ENCODE measurements at places on chromosomes 6 and 20.

DNA sequence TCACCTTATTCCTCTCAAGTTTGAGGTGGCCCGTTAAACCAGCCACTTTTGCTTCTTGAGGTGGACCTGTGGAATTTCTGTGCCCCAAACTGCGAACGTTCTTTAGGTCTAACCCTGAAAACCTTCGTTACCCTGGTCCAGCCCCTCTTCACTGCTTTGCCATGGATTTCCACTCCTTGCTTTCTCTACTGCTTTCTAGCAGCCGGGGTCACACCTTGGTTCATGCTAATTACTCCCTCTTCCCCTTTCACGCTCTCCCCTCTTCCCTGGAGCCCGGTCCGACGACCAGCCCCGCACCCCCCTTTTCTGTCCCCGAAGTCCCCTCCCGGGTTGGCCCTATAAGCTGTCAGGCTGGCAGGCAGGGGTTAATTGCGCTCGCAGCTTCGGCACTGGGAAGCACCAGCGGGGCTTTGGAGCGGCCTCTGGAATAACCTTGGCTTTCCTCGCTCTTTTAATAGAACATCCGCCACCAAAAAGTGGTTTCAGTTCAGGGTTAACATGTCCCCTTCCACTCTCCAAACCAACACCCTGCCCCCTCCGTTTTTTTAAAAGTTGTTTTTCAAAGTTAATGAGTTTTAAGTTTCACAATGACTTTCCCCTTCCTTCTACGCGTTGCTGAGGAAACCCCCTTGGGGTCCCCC is 1.4 kb upstream of the HIVEP1 start:
- DNase-seq: no peak

GRCh38 chr6:8879334-8879733 is 444.0 kb upstream of the SLC35B3 start:
- DNase-seq: no peak

GRCh38 chr20:56689852-56690485 is 60.9 kb downstream of the TFAP2C start:
- no peak for DNase-seq

DNA sequence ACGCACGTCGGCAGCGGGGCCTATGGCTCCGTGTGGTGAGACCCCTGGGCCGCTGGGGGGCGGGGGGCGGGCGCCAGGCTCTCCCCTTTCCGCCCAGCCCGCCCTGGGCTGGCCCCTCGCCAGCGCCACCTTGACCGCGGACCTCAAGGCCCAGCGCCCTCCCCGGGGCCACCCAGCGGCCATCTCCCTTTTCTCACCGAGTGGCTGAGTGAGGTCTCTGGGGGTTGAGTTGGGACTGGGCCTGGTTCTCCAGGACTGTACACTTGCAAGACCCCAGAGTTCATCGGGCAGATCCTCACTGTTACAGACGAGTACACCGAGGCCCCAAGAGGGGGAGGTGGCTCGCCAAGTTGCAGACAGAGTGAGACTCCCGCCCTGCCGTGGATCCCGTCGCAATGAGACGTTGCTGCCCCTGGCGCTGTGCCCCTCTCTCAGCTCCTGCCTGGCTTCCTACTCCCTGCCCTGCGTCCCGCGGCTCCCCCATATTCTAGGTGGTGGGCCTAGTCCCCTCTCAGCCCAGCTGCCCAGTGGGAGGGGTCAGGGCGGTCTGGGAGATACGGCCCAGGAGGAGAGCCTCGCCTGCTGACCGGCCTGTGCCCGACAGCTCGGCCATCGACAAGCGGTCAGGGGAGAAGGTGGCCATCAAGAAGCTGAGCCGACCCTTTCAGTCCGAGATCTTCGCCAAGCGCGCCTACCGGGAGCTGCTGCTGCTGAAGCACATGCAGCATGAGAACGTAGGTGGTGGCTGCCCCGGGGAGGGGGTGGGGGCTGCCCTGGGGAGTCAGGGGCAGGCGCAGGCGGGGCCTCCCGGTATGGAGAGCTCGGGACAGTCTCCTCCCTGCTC is 576 bp downstream of the MAPK13 start:
- DNase-seq: no peak

GRCh38 chr20:22302039-22302438 is 282.3 kb downstream of the FOXA2 start:
- DNase-seq: no peak

GRCh38 chr6:151481786-151482185 is 12.0 kb upstream of the CCDC170 start:
- DNase-seq: no peak

DNA sequence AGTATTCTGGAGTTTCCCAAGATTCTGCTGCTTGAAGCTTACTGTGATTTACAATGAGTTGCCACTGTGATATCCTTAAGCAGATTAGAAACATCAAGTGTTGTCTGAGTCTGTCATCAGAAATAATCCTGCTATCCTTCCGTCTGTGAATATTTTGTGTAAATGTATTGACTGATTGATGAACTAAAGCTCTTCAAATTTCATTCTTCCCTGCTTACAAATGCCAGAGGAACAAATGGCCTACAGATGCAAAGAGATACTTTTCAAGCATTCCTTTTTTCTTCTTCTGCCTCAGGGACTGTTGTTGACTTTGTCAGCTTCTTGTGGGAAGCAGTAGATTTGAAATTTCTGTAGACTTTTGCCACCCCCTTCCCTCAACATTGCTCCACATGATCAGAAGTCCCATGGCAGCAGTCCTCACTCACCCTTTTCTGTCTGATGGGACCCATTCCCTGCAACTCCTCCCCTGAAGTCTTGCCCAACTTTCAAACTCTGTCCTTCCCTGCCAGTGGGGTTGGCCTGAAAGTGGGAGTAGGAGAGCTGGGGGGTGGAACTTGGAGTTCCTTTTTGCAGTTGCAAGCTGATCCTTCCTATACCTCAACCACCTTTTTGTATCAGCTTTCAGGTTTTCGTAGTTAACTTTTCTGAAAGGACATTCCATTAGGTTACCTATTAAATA is 38.5 kb upstream of the MLIP start:
- DNase-seq: no peak

DNA sequence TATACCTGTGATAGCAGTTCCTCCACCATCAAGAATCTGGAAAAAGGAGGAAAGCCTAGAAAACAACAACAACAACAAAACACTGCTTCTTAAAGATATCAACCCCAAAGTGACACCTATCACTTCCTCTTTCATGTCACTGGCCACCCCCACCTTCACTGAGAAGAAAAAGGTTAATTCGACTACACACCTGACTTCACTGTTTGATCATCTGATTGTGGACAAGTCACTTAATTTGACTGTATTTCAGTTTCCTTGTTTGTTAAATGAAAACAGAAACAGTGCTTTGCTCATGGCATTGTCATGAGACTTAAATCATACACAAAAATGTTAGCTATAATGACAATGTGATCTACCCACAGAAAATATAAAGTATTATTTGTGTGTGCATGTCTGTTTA is 280.6 kb upstream of the SULF2 start:
- no peak for DNase-seq

DNA sequence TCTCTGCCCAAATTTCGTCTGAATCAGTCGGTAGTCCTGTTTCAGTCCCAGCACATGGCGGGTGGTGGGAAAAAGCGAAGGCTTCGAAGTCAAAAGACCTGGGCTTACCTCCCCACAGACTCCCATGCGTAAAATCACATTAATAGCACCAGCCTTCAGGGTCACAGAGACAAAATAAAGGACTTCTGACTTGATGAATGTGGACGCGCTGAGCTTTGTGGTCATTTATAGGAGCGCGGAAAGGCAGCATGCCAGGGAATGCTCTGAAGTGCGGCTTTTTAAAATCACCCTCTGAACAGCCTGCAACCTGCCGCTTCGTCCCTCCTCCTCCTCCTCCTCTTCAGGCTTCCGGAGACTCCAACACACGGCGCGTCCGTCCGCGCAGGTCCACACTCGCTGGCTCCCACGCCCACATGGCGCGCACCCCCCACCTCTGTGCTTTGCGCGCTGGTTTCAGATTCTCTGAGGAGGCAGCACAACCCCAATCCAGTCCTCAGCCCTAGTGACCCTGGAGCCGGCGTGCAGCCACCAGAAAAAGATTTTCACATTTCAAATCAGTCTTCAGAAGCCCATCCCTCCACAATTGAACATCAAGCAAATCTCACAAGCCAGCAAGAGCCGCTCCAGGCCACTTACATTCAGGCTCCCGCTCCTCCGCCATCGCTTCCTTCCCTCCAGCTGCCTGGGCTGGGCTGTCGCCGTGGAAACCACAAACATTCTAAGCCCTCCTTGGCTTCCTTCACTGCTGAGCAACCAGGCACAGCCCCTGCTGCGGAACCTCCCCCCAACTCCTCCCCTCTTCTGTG is at the start of gene C6orf118:
TSS of gene C6orf118 (minus strand) at position 680 of the 806 bp plus-strand sequence. CDS start at position 661, 19 bp downstream.
- DNase-seq: peak; percentile 66

GRCh38 chr6:159416891-159417560 is 247.8 kb downstream of the FNDC1 start:
- DNase-seq: no peak

DNA sequence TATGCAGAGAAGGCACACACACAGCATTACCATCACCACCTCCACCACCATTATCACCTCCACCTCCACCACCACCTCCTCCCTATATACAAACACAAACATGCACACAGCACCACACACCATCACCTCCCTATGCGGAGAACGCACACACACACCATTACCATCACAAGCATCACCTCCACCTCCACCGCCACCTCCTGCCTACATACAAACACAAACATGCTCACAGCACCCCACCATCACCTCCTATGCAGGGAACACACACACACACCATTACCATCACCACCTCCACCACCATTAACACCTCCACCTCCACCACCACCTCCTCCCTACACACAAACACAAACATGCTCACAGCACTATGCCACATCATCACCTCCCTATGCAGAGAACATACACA is 236.5 kb upstream of the AFDN start:
- DNase-seq: no peak

GRCh38 chr20:23293689-23294088 is 56.9 kb upstream of the NXT1 start:
- no peak for DNase-seq

- no peak for DNase-seq
Measured at GRCh38 chr6:85193339-85193738, 256.5 kb upstream of the NT5E start.

DNA sequence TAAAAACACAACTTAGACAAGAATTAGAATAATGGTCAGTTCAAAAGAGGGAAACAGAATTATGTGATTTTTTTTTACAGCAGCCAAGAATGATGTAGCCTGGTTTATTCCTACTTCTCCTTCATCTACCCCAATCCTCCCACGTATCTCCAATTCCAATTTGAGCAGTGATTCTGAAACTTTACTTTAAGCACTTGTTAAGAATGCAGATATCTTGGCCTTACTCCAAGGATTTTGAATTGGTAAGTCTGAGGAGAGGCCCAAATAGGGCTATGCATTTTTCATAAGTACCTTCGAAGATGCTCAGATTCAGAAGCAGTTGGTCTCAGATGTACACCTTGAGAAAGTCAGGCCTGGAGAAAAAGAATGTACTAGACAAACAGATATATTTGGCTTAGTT is 233.4 kb upstream of the FLRT3 start:
- peak; percentile 7 for DNase-seq

DNA sequence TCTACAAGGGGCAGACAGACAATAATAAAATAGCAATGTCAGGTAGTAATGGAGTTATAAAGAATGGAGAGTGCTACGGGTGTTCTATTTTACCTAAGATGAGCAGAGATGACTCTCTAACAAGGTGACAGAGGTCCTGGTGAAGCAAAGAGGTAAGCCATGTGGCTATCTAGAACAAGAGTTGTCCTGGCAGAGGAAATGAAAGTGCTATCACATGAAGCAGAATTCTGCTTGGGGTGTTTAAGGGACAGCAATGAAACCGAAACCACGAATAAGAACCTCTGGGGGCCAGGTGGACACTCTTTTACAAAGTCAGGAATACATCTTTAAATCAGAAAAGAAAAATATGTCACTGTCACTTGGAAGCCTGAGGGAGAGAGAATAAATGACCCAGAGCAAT is 37.9 kb upstream of the IRAK1BP1 start:
- DNase-seq: no peak

- no peak for DNase-seq
Measured at GRCh38 chr20:1020614-1021013, 18.5 kb upstream of the RSPO4 start.

GRCh38 chr6:49646130-49646824 is 9.6 kb upstream of the RHAG start:
- DNase-seq: no peak

DNA sequence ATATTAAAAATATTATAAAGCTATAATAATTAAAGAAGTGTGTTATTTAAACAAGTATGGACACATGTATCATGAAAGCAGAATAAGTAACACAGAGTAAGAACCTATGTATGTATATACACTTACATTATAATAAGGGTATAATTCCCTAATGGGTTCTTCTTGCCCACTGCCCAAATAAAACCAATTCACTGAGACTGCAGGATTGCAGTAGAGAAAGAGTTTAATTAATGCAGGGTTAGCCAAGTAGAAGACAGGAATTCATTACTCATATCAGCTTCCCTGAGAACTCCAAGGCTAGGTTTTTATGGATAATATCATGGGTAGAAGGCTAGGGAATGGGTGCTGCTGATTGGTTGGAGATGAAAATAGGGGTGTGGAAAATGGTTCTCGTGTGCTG is 53.8 kb upstream of the SAMD3 start:
- no peak for DNase-seq

GRCh38 chr20:32470025-32470861 is 112.1 kb downstream of the ASXL1 start:
- peak; percentile 95 for DNase-seq

- DNase-seq: no peak
Measured at GRCh38 chr6:88167352-88167937, 1.3 kb upstream of the CNR1 start.

GRCh38 chr20:20568604-20569205 is 143.7 kb downstream of the RALGAPA2 start:
- DNase-seq: peak; percentile 32

DNA sequence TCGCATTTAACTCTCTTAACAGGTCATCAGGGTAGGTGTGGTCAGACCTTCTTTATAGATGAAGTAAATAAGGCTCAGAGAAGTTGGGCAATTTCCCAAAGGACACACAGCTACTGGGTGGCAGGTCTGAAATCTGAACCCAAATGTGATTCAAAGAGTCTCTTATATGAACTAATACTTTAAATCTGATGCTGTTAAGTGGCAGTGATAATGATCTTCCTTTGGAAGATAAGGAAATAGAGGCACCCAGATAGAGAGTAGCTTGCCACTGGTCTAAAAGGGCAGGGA is 237.1 kb downstream of the GMPR start:
- no peak for DNase-seq

DNA sequence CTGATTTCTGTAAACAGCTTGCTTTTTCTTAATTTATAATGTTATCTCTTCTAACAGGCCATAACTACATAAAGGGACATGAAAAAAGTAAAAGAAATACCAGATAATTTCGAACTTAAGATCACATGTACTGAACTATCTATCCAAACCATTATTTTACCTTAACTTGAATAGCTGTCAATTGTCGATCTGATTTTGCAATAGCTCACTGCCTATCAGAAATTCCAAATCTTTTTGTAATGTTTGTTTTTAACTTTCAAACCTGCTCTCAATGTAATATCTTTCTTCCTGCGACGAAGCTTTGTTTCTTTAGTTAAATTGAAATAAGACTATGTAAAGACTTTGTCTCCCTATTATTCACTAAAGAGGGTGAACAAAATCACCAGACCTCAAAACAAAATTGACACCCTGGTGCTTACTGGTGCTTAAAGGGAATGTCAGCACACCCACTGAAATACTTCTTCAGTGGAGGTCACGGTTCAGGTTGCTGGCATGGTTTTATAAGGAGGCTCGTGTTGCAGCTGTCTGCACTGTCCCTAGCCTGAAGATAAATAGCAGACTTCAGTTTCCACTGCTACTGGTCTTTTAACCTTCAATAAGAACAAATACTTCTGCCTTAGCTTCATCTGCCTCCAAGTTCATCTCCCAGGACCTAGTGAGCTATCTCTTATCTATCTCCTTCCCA is 117.5 kb upstream of the QKI start:
- DNase-seq: no peak
